Activated T-cell treated with anti-CD3 and anti-CD28 coated beads, Interleukin-2, amount 50 U/mL, for 72 hours (primary cell): ENCODE measurements at places on chromosomes 7 and 10. TPM values are rescaled to one million over a fixed set of nuclear protein-coding genes. Genes with fewer than 3 reads are reported as not detected.

The RADIL gene
- 0.50 TPM for total RNA-seq

The RET gene
- total RNA-seq: 0.67 TPM

The STX1A gene
- 37.5 TPM for total RNA-seq

The PVRIG gene
- total RNA-seq: 34.4 TPM

The TMEM270 gene
- not detected for total RNA-seq

The GIMAP4 gene
- 156 TPM for total RNA-seq

The NPTX2 gene
- total RNA-seq: not detected

The NANOS1 gene
- 0.37 TPM for total RNA-seq

The FIS1 gene
- total RNA-seq: 78.4 TPM

The BLVRA gene
- total RNA-seq: 36.1 TPM

The MYH16 gene
- not detected for total RNA-seq

The ADRB1 gene
- not detected for total RNA-seq

GRCh38 chr7:11970132-11970531 is 138.1 kb upstream of the THSD7A start:
- no peak for DNase-seq

DNA sequence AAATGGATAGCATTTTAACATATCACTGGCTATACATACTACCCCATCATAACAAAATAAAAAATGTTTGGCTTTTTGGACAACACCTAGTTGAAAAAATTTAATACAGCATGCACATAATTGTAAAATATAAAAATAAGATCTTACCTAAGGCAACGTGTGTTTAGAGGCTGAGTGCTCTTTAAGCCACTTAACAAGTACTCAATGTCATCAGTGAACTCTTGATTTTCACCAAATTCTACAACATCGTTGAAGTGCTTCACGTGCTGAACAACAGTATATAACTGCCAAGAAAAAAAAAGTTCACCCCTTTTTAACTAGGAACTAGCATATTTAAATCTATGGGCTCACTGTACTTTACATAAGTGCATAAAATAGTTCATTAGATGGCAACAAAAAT is 49.5 kb downstream of the WAPL start:
- no peak for DNase-seq

DNA sequence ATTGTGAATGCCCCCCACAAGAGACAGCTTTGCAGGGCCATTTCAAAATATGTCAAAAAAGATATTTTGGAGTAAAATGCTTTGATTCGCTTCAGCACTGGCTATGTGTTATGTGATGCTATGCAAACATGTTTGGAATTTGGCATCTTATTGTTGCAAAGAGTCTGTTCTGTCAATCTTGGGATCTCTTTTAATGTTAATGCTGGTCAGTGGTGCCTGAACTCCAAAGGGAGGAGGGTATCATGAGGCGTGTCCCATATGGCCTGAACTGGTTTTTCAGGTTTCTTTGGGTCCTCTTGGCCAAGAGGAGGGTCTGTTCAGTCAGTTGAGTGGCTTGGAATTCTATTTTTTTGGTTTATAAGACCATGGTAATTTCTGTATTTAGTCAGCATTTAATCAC is 81.4 kb downstream of the HECW1 start:
- DNase-seq: no peak

GRCh38 chr7:149794661-149795060 is 21.3 kb upstream of the ZNF467 start:
- DNase-seq: no peak

- no peak for DNase-seq
These were observed 99.3 kb upstream of the NFE2L3 start for GRCh38 chr7:26052706-26053105.

DNA sequence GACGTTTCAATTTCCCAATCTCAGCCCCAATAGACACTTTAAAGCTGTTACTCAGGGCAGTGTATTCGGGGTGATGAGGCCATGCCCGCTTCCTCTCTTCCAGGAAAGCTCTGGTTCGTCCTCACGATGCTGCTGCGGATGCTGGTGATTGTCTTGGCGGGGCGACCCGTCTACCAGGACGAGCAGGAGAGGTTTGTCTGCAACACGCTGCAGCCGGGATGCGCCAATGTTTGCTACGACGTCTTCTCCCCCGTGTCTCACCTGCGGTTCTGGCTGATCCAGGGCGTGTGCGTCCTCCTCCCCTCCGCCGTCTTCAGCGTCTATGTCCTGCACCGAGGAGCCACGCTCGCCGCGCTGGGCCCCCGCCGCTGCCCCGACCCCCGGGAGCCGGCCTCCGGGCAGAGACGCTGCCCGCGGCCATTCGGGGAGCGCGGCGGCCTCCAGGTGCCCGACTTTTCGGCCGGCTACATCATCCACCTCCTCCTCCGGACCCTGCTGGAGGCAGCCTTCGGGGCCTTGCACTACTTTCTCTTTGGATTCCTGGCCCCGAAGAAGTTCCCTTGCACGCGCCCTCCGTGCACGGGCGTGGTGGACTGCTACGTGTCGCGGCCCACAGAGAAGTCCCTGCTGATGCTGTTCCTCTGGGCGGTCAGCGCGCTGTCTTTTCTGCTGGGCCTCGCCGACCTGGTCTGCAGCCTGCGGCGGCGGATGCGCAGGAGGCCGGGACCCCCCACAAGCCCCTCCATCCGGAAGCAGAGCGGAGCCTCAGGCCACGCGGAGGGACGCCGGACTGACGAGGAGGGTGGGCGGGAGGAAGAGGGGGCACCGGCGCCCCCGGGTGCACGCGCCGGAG is 2.6 kb downstream of the GJD4 start:
- no peak for DNase-seq

DNA sequence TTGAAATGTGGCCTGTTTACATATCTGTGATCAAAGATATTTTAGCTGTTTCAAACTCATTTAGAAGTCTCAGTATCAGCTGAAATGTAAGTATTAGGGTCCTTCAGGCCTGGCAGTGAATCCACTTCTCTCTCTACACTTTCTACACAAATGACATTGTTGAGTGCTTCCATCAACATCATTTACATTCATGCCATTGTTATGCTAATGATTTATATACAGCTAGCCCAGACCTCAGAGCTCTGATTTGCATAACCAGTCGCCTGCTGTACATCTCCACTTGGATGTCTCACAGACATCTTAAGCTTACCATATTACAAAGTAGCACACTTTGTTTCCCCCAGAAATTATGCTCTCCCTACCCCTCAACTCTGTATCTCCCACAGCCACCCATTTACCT is 71.6 kb downstream of the GSDME start:
- no peak for DNase-seq

- DNase-seq: no peak
These were observed 63.4 kb downstream of the MYL10 start for GRCh38 chr7:101565601-101566209.

DNA sequence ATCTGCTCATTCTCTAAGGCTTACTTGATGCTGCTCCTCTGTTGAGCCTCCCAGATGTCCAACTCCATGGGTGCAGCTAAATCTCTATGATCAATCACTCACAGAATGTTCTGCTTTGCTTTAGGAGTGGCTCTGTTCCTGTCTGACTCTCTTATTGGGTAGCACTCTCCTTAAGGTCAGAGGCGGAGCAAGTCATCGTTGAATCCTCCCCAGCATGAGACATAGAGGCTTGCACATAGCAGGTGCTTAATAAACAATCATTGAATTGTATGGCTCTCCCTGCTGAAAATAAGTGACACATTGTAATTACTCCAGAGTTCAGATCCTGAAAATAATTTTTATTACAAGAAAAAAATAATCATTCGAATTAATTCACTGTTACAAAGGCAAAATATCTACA is 69.7 kb downstream of the NPS start:
- no peak for DNase-seq

DNA sequence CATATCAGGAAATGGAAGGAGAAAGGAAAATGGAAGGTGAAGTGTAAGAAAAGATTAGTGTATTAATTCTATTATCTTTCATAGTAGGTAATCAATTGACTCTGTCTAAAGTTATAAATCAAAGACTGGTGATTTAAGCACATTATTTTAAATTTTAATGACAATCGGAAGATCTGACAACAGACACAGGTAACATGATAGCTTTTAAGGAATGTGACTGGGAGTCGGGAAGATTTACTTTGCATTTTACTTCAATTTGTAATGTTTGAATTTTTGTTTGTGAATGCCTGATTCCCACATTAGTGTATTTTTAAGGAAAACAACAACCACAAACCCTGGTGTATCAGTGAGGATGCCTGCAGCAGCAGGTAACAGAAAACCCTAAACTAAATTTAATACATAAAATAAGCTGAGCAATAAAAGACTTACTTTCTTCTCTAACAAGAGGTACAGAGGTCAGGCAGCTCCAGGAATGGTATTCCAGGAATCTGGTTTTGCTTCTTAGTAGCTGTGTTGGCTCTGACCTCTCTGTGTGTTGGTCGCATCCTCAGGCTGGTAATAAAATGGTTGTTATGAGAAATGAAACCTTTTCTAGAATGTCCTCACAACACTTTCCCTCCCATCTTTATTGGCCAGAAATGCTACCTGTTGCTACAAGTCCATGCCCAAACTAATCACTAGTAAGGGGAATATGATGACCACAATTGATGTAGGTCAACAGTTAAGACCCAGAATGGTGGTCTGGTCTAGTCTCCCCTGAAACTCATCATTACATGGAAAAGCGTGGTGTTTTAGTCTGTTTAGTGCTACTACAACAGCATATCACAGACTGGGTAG is 12.2 kb downstream of the DNAJB9 start:
- DNase-seq: no peak

- DNase-seq: peak; percentile 9
These were observed 51.9 kb downstream of the DENND11 start for GRCh38 chr7:141649865-141650634.

DNA sequence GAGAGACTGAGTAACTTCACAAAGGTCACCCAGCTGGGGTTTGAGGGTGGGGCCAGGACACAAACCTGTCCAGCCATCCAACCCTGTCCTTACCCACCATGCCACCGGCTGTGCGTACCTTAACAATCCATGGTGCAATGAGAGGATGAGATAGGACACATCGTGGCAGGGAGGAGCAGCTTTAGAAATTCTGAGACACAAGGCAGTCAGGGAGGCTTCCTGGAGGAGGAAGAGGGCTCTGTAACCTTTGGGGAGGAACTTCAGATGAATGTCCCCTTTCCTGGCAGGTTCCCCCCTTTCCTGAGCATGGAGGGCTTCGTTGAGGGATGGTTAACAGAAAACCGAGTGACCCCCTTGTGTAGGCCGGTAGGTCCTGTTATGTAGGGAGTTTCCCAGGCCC is 35.6 kb upstream of the SLC29A3 start:
- DNase-seq: no peak

DNA sequence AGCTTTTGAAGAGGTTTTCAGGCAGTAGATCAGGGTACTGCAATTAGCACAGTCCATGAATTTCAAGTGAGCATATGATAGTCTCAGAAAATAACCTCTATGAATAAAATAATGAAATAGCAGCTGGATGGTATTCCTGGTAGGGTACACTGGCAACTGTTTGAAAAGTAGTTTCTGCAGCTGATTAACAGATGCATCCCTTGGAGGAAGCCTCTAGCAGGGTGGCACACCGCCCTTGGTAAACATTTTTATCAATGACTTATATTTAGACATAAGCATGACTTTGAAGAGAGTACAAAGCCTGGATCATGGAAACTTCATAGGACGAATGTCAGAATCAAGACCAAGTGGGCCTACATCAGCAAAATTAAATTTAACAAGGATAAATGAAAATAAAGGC is 26.8 kb downstream of the WNT16 start:
- no peak for DNase-seq

GRCh38 chr7:159107161-159107892 is 37.3 kb downstream of the VIPR2 start:
- no peak for DNase-seq

GRCh38 chr7:95501261-95501832 is 15.6 kb downstream of the ASB4 start:
- DNase-seq: peak; percentile 46

- DNase-seq: no peak
These were observed 14.8 kb downstream of the SLC26A3 start for GRCh38 chr7:107788216-107788615.

GRCh38 chr10:13448216-13448615 is 80.6 kb downstream of the BEND7 start:
- DNase-seq: no peak

GRCh38 chr7:157411580-157411979 is 74.8 kb downstream of the DNAJB6 start:
- peak; percentile 52 for DNase-seq

DNA sequence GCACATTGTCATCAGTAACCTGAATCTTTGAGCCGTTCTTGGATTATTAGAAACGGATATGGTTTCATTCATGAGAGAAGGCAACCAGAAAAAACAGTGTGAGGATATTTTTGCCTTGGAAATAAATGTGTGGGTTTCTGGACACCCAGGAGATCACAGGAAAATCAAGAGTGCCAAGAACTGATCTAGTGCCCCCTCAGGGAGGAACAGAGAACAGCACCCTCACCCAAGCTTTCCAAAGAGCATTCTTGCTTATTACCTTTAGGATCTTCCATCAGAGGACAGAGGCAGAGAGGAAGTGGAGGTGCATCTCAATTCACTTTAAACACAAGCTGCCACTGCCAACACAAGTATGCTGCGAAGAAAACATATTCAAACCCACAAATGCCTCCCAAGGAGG is 851.5 kb upstream of the COBL start:
- no peak for DNase-seq

DNA sequence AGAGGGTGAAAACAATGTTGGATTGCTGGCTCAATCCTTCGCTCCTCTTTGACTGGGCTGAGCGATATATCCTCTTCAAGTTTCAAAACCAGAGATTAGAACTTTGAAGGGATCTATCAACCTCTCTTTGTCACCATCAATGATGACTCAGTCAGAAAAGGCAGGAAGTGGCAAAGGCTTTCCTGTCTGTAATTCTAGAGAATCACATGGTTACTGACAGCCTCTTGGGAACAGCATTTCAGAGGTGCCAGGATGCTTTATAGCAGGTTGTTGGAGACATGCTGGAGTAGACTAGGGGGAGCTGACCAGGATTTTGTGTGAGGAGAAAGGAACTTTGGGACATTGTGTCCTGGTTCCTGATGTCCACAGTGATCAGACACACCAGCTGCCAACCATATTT is 81.3 kb downstream of the PRKCQ start:
- peak; percentile 48 for DNase-seq

DNA sequence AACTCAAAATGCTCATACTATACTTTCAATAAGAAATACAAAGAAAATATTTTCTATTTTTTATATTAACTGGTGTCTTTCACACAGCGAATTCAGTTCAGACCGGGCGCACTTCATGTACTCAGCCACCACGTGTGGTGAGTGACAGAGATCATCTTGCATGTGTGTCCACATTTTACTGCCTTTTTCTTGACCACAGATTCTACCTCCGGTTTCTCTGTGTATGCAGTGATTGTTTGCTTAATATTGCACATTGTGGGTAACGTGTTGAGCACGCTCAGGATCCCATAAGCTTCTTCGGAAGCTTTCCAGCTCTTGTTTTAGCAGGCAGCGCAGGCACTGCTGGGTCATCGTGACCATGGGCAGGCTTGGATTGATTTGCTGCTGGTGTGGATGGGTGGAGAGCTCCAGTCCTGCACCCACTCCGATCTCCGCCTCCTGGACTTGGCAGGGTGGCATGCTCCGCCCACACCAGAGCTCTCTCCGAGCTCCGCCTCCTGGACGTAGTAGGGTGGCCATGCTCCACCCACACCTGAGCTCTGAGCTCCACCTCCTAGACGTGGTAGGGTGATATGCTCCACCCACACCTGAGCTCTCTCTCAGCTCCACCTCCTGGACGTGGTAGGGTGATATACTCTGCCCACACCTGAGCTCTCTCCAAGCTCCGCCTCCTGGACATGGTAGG is 253.3 kb downstream of the DIP2C start:
- no peak for DNase-seq

GRCh38 chr10:82543631-82544030 is 668.6 kb downstream of the NRG3 start:
- no peak for DNase-seq
